ENCODE measurements at places on chromosomes 6 and 20. TPM values are rescaled to one million over a fixed set of nuclear protein-coding genes. Genes with fewer than 3 reads are reported as not detected.
A peak's percentile ranks its signal among the peaks of the same experiment; 100 is the strongest.

DNA sequence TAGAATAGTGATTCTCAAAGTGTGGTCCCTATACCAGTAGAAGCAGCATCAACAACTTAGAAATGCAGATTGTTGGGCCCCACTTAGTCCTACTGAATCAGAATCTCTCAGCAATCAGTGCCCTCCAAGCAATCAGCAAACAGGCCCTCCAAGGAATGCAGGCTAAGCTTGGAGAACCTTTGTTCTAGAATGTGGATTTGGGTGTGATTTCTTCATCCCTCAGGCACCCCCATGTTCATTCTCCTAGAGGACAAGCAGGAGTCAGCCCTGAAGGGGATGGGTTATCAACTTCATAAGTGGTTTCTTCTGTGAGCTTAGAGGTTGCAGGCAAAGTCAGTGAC lies 40.5 kb upstream of the TAF8 start:
- DNase-seq = no peak

DNA sequence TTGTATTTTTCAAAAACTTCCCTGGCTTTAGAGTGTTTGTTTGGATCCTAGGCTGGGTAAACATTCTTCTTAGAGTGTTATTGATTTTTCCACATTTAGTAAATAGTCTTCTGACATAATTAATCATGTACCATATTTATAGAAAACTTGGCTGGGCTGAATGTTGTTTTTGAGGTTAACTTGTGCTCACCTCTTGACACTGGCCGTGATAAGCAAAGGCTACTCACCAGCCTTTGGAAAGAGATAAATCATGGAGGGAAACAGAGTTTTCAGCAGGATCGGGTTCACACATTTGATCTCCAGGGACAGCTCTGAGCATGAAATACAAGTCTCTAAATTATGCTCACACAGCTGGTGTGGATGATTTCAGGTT lies 6.2 kb upstream of the CD93 start:
- peak; percentile 68 for DNase-seq

- no peak for DNase-seq
Observed at GRCh38 chr6:88914895-88915598, 48.4 kb downstream of the RNGTT start.

DNA sequence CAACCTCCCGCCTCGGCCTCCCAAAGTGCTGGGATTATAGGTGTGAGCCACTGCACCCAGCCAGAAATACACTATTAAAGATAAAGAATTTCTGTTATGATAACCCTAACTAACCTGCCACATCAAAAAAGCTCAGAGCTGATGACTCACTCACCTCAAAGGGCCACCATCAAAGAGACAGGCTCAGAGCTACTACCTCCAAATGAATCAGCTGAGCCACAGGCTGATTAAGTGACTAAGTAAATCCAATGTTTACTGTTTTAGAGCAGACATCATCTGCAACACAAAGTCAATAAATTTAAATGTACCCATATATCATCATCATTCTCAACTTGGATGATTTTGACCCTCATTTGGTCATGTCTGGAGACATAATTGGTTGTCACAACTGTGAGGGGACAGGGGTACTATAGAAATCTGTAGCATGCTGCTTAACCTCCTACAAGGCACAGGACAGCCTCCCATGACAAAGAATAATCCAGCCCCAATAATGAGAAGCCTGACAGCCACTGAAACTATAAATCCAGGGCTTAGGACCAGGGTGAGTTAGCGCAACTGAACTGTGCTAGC lies 106.5 kb downstream of the ATP9A start:
- DNase-seq = peak; percentile 73

DNA sequence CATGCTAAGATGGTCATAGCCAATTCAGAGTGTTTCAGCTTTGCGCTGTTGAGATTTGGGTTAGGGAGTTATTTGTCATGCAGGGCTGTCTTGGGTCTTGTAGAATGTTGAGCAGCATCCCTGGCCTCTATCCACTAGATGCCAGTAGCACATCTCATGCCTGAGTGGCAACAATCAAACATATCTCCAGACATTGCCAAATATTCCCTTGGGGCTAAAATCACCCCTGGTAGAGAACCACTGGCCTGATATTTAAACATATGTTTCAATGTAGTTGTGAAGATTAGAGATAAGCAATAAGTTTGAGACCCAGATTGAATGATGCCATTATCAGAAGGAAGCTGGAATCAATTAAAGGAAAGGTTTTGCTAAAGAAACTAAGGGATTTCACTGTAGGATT lies 463.3 kb downstream of the DOK5 start:
- DNase-seq = no peak

DNA sequence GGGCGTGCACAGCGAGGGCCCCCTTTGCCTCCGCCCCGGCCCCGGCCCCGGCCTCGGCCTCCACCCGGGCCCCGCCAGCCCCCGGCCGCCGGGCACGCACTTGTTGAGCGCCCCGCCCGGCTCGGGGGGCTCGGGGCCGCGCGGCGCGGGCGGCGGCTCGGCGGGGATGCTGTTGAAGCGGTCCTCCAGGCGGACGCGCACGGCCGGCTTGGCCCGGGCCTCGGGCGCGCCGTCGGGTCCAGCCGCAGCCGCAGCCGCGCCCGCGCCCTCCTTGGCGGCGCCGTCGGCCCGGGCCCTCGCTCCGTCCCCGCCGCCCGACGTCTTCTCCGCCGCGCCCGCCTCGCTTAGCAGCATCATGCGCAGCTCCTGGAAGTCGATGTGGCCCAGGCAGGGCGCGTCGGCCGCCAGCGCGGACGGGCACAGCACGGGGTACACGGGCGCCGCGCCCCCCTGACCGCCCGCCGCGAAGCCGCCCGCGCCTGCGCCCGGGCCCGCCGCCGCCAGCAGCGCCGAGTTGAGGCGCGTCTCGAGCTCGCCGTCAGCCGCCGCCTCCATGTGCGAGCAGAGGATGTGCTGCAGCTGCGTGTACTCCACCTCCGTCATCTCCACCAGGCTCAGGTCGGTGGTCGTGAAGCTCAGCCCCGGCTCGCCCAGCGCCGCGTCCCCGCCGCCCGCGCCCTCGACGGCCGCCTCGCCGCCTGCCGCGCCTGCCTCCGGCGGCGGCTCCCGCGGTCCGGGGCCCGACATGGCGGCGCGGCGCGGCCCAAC lies 514 bp downstream of the TCFL5 start:
- DNase-seq = peak; percentile 42

Gene EYS
- not detected for total RNA-seq

Gene CALHM4
- not detected for total RNA-seq

DNA sequence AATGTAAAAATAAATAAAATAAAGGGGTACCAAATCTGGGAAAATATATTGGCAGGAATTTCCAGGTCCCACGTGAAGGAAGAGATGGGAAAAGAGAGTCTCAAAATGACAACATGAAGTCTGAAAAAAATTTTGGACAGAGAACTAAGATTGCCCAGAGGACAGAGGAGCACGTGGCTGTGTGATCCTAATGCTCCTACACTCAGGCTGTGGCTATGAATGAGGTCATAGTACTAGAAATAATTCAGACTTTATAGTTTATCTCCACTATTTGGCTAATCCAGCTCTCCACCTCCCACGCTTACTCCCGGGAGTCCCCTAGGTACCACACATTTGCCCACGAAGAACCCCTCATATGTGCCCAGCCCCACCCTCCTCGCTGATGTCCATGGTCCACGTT lies 42.8 kb upstream of the STMND1 start:
- no peak for DNase-seq

- no peak for DNase-seq
Observed at GRCh38 chr20:45115386-45115774, 406 bp upstream of the WFDC5 start.

GRCh38 chr6:147653631-147654030 lies 145.1 kb downstream of the SAMD5 start:
- DNase-seq = no peak

DNA sequence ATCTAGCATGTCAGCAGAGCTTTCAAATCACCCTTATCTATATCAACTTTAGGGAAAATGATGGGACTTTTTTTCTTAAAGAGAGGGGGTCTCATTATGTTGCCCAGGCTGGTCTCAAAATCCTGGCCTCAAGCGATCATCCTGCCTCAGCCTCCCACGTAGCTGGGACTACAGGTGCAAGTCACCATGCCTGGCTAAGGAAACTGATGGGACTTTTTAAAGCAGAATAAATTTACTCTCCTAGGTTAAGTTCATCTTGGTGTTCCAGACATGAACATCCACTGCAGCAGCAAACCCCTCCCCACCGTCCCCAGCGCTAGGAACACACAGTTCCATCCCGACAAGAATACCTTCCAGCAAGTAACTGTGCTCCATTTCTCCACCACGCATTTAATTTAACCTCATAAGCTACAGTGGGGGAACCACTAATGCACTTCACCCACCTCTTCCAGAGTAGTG lies 64.9 kb downstream of the SLC23A2 start:
- no peak for DNase-seq

DNA sequence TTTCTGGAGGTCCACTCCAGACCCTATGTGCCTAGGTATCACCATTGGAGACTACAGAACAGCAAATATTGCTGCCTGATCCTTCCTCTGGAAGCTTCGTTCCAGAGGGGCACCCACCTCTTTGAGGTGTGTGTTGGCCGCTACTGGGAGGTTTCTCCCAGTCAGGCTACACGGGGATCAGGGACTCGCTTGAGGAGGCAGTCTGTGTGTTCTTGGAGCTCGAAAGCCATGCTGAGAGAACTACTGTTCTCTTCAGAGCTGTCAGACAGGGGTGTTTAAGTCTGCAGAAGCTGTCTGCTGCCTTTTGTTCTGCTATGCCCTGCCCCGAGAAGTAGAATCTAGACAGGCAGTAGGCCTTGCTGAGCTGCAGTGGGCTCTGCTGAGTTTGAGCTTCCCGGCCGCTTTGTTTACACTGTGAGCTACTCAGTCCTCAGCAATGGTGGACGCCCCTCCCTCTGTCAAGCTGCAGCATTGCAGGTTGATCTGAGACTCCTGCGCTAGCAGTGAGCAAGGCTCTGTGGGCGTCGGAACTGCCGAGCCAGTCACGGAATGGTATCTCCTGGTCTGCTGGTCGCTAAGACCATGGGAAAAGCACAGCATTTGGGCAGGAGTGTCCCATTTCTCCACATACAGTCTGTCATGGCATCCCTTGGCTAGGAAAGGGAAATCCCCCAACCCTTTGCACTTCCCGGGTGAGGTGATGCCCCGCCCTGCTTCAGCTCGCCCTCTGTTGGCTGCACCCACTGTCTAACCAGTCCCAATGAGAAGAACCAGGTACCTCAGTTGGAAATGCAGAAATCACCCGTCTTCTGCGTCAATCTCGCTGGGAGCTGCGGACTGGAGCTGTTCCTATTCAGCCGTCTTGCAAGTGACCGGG lies 32.5 kb upstream of the ASCC3 start:
- no peak for DNase-seq

- DNase-seq = no peak
Observed at GRCh38 chr6:133947302-133947900, 5.6 kb upstream of the TBPL1 start.

GRCh38 chr20:52494244-52494643 lies 302.7 kb upstream of the ZFP64 start:
- DNase-seq = peak; percentile 94

Gene ENPP4
- total RNA-seq = 4.9 TPM

DNA sequence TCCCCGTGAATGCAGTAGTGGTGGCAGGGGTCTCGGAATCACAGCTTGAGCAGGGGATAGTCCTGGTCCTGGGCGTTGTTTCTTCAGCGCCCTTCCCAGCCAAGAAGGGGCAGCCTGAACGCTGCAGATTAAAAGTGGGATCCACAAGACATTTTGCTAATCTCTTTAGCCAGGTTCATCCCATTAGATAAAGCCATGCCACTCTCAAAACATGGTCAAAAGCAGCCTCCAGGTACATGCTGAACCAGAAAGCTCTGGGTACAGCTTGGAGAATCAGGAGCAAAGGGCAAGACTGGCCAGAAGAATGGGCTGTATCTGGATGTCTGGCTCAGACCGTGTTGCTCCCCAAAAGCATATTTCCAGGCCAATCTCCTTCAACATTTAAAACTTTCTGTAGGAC lies at the start of gene PRPH2:
TSS of gene PRPH2 (minus strand) at position 101 of the 400 bp plus-strand sequence. CDS start 263 bp downstream, outside the sequence.
- no peak for DNase-seq

DNA sequence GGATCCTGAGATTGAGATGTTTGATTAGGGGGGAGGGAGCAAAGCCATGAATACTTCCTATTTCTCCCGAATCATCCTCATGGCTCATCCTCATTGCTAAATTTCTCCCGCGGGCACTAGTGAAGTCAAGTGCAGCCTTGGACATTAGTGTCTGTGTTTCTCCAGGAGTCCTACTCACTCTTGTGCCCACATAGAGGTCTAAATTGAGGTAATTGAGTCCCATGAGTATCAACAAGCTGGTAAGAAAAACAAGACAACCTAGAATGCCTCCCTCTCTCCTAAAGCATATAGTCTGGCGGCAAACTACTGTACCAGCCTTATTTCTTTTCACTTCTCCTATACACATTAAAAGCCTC lies 420 bp downstream of the CENPQ start:
- no peak for DNase-seq

Gene BACH2
- 1.3 TPM for total RNA-seq

- DNase-seq = no peak
Observed at GRCh38 chr6:17656092-17656491, 50.6 kb downstream of the NUP153 start.

GRCh38 chr6:15109338-15110090 lies 136.4 kb upstream of the JARID2 start:
- DNase-seq = no peak

DNA sequence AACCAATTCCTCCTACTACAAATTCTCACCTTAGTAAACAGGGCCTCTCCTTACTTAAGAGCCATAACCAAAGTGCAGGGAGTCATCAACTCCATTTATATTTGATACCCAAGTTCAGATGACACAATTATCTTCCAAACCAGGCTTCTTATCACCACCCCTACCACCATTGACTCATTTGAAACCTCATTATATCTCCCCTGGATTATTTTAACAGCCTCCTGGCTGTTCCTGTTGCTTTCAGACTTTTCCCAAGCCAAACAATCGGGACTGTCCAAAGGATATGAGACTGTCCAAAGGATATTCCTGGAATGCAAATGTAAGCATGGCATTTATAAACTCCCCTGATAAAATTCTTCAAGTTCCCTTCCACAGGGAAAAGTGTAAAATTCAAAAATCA lies 394.3 kb downstream of the MAFB start:
- peak; percentile 80 for DNase-seq

GRCh38 chr6:33634946-33635345 lies 13.8 kb downstream of the ITPR3 start:
- peak; percentile 37 for DNase-seq

Gene PLG
- total RNA-seq = not detected

DNA sequence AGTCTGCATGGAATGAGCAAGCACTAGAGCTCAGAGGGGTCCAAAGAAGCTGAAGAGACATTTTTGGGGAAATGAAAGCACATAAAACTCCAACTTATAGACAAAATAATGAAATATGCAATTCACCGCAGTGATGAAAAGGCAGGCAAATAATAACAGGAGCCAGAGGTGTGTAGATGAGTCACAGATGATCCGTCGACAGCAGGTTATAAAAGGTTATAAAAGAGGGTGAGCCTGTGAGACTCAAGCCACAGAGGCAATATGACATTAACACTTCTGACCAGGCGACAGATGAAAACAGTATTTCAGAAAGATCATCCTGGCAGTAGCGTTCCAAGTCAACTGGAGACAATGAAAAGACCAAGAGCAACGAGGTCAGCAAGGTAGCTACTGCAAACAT lies 35.8 kb upstream of the ANKRD60 start:
- DNase-seq = no peak

- DNase-seq = no peak
Observed at GRCh38 chr20:44407402-44408184, 52.1 kb downstream of the HNF4A start.
